Glutamatergic neuron (in vitro differentiated cells): ENCODE measurements at places on chromosomes 3 and 15.

DNA sequence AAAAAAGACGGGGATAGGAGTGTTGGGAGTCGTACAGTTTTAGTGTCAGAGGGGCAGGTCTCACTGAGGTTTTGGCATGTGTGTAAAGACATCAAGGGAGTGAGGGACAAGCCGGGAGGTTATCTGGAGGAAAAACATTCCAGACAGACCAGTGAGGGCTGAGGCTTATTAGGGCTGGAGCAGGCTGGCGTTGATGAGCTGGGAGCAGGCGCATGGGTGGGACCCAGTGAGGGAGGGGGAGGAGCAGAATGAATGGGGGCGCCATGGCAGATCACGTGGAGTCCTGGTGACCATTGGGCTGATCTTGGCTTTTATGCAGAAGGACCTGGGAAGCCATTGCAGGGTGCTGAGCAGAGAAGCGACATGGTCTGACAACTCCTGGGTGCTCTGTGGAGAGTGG is 180.2 kb downstream of the SLCO3A1 start:
- DNase-seq = no peak

DNA sequence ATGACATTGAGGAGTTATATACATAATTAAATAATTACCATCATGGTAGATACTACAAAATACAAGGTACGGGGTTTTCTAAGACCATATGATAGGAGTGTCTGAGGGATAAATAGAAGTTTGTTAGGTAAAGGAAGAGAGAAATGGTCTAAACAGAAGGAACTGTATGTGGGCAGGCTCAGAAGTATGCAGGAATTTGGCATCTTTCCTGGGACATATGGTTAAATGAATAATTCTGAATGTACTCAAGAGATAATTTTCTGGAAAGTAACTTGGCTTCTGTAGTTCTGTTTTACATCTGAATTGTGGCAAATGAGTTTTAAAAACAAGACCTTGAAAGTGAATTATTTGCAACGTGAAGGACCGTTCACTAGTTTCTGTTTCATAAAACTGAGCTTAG is 17.5 kb downstream of the LMCD1 start:
- no peak for DNase-seq

GRCh38 chr15:74430510-74430951 is 3.2 kb downstream of the SEMA7A start:
- no peak for DNase-seq

GRCh38 chr15:68301301-68301700 is 23.8 kb downstream of the FEM1B start:
- no peak for DNase-seq

GRCh38 chr3:78497021-78497420 is 1270.8 kb downstream of the ROBO1 start:
- no peak for DNase-seq

DNA sequence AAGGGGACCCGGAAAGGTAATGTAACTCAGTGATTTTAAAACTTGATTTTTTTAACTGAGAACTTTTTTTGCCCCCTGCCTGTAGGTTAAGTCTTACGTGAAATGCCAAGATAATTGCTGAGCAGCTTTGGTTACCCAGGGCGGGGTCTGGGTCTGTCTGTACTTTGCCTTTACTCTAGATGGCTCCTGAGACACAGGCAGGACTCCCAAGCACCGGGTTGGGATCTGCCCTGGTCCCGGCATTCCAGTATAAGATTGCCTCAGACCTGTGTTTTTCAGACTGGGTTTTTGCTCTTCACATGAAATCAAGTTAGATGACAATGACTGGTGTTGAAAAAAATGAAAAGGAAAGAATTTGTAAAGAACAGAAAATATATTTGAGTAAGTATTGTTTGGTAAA is 40.3 kb downstream of the WDR76 start:
- no peak for DNase-seq

GRCh38 chr15:59333401-59334075 is 39.1 kb downstream of the MYO1E start:
- DNase-seq = no peak

DNA sequence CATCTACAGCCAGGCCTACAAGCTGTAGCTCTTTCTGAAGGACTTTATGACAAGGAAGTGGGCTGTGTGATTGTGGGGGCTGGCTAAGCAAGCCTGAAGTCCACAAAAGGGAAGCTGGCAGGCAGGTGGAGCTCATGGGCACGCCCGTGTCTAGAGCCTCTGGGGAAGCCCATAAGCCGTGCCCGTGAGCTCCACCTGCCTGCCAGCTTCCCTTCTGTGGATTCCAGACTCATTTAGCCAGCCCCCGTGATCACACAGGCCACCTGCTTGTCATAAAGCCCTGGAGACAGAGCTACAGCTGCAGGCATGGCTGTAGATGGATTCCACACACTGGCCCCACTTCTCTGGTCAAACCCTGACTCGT is 15.2 kb downstream of the EFCC1 start:
- DNase-seq = no peak

- no peak for DNase-seq
These were observed 4.7 kb upstream of the ONECUT1 start for GRCh38 chr15:52794665-52795463.

DNA sequence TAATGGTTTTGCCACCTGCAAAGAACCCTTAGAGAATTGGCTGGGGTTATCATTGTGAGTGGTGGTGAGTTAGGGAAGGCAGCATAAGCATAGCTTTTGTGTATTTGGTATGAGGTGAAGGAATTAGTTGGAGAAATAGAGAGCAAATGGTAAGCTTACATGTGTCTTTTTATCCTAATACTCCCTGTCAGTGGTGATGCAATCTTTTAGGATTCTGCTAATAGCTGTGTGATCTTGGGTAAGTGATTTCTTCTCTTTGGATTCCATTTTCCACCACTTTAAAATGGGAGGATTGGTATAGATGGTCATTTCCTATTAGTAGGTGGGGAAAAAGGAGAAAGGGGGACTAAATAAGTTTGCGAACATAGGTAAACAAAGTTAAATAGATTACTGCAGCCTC is 30.9 kb downstream of the PIAS1 start:
- no peak for DNase-seq

DNA sequence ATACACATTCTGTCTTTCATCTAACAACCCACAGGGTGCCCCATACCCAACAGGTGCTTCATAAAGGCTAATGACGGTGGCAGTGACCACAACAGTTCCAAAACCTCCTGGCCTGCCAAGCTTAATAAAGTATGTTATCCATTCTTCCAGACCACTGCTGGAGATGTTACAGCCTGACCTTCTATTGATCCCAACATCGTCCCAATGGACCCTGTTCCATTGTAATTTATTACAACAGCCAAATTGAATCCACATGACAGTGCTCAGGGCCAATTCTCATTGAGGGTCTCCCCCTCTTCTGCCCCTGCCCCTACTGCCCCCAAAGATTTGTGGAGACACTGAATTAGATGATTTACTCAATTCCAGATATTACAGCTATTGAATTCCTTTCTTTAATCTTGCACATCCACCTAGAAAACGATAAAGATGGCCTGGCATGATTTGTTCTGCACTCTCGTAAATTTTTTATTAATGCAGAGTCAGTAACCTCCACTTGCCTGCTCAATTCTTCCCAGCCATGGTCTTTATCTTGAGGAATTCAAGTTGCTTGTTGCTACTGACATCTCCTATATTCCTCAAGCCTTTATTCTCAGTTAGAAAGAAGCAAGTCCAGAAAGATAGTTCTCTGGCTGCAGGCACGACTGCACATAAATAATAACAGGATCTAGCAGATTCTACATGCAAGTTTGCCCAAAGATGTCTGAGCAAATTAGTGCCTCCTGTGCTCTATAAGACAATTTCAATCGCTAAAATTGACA is 407.6 kb downstream of the ERC2 start:
- no peak for DNase-seq

GRCh38 chr3:48695393-48695753 is 9.7 kb upstream of the NCKIPSD start:
- peak; percentile 70 for DNase-seq

DNA sequence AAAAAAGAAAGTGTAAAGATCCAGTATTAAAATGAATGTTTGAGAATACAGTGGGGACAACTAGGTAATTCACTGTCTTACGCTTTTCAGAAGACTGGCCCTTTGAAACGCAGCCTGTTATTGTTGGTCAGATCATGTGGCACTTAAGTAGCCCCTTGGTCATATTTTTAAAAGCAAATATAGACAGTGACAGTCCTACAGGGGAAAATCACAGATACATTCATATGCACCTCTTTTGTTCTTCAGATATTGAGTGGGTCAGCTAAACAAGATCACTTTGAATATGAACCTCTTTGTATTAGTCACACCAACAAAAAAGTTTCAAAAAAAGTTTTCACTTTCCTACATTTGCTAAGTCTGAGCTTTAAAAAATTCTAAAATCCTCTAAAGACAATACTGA is 36.0 kb downstream of the TIGIT start:
- DNase-seq = no peak

DNA sequence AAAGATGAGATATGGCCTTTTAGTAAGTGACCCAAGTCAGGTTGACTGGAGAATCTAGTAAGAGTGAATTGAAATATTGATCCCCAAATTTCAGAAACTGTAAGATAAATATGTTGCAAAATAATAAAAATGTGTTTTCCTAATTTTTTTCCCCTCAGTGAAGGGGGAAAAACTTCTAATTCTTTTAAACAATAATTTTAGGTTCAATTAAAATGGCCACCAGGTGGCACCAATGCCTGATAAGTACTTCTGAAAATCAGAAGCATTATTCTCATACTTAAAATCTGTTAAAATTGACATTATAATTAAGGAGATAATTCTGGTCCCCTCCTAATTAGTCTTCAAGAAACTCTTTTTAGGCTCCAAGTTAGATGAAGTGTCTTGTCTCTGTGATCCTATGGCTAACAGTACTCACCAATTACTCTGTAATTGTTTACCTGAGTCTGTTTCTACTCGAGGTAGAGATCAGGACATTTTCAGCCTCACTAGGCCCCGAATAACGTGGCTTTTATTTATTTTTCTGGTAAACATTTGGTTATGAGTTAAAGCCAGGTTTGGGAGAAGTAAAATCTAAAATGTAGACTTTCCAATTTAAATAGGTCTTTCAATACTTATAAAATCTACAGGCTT is 52.6 kb downstream of the NMD3 start:
- DNase-seq = no peak

DNA sequence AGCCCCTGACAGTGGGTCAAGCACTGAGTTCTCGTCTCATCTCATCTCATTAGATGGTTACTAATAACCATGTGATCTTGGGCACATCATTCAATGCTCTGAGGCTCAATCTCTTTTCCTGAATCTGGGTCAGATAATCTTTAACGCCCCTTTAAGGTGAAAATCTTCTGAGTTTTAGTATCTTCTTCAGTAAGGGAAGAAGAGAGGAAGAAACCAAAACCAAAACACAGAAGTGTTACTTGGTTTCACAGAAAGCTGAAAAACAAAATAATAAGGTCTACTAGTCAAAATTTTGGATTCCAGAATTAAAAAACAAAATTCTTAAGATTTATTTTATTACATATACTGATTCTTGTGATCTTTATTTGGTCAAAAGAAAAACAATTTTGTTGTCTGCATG is 78.2 kb downstream of the CLASP2 start:
- no peak for DNase-seq

DNA sequence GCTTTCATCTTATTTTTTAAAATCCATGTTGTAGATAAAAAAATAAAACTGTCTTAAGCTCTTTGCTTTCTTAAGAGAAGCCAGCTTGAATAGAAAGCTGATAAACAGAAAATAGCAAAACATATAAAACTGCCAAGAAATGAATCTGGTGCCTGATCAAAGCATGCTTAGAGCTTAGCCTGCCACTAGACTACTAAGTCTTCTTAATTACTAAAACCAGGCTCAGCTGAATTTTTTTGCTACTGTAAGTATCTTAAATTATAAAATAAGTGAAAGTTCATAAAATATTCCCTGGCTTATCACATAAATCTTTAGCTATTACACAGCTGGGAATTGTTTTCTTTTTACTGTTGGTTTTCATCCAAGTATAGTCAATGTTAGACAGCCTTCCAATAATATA is 803.9 kb downstream of the DIPK2A start:
- DNase-seq = no peak

DNA sequence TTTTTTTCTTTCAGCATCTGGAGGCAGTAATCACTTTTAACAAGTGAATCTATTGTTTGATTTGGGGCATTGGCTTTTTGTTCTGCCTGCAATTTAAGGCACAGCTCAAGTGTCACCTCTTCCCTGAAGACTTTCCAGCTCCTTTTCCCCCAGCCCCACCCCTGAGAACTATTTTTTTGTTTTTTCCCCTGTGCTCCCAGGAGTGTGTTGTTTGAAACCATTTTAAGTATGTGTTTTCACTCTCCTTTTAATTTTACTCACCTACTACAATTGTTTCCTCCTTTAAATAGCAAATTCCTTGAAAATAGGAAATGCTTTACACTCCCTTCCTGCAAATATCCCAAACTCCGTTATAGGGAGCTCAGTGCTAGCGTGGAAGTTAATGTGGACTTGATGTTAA is 286.7 kb upstream of the PROK2 start:
- no peak for DNase-seq

DNA sequence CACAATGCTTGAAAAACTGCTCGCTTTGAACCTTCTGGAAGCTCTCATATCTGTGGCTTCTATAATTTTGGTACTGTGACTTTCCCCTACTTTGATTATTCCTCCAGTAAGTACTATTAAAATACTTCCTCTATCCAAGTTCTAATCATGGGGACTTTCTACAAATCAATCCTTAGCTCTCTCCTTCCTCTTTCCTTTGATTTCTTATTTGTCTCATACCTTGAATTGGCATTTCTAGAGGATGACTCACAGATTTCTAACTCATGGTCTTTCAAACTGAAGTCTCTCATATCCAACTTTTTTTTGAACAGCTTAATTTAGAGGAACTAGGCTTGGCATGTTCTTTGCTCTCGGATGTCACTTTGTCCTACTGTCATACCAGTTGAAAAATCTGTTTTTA is 241.8 kb downstream of the TBC1D5 start:
- no peak for DNase-seq

DNA sequence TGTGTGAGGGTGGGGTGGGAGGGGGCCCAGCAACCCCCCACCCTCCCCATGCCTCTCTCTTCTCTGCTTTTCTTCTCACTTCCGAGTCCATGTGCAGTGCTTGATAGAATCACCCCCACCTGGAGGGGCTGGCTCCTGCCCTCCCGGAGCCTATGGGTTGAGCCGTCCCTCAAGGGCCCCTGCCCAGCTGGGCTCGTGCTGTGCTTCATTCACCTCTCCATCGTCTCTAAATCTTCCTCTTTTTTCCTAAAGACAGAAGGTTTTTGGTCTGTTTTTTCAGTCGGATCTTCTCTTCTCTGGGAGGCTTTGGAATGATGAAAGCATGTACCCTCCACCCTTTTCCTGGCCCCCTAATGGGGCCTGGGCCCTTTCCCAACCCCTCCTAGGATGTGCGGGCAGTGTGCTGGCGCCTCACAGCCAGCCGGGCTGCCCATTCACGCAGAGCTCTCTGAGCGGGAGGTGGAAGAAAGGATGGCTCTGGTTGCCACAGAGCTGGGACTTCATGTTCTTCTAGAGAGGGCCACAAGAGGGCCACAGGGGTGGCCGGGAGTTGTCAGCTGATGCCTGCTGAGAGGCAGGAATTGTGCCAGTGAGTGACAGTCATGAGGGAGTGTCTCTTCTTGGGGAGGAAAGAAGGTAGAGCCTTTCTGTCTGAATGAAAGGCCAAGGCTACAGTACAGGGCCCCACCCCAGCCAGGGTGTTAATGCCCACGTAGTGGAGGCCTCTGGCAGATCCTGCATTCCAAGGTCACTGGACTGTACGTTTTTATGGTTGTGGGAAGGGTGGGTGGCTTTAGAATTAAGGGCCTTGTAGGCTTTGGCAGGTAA is 8.1 kb downstream of the FAM131A start:
- DNase-seq = no peak
